ENCODE measurements at places on chromosomes 1 and 21.

- DNase-seq: peak; percentile 36
Measured at GRCh38 chr1:149879556-149879955, 19.8 kb upstream of the BOLA1 start.

GRCh38 chr1:39940980-39941871 lies 13.7 kb upstream of the MFSD2A start:
- no peak for DNase-seq

DNA sequence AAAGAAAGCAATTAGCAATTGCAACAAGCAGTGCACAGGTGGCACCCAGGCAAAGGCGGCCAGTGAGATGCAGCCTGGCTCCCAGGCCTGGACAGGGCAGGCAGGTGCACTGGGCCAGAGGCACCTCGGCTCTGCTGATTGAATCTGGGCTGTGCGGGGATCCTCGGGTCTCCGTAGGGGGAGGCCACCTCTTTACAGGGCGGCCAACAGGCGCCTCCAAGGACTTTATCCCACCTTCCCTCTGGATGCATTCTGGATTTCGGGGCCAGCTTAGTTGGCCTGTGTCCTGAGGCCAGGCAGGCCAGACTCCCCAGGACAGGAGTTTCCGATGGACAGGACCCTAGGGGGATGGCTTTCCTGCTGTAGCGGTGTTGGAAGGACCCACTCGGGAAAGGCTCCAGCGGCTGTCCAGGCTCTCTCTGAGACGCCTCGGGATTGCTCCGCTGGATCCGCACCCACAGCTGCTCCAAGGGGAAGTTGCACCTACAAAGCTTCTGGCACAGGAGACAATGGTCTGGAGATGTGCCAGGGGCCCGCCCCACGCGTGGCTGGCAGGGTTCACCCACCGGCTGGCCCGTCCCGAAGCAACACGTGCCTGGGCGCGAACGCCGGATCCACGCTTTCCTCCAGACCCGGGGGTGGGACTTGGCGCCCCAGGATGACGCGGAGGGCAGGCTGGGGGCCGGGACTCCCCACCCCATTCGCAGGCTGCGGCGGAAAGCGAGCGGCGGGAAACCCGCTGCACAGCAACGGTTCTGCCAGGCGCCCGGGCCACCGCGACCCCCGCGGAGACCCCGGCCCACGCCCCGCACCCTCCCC lies 810 bp downstream of the SLC19A1 start:
- DNase-seq: peak; percentile 79

DNA sequence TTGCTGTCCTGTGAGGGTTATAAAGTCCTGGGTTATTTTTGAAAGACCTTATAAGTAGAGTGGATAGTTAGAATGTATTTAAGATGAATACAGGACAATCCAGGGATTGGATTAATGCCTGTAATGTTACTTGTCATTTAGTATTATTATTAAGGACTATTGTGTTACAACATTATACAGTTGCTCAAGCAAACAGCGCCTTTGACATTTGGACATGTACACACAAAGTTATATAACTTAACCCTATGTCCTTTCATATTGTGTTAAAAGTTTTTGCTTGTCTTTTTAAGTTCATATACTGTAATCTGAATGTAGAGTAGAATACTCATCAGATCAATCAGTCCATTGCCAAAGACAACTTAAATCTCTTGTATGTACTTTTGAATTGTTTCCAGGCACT lies 2.0 kb downstream of the PRKAA2 start:
- no peak for DNase-seq

DNA sequence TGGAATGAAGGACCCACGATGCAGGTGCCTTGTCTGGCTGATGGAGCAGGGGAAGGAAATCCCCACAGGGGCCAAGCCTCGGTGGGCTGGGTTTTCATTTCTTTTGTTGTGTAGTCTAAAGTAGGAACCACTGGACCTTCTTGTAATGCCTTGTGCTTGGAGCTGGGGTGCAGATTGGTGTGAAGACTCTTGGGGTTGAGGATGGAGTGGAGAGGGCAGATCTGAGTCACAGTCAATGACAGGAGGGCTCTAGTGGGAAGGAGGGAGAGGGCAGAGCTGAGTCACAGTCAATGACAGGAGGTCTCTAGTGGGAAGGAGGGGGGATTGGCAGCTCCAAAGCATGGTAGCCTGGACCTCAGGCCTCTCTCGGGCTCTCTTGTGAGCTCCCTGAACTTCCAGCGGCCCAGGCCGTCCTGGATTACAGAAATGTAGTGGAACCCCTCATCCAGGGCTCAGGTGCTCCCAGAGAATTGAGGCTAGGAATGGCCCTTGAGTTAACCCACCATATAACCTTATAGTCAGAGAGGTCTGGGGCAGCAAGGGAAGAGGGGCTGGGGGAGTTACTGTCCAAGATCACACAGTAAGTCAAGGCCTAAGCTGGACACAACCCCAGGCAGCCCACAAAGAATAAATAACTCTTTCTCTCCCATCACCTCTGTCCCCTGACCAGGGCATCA lies 313.8 kb downstream of the MATN1 start:
- no peak for DNase-seq

- DNase-seq: no peak
Measured at GRCh38 chr1:213201380-213202155, 150.5 kb downstream of the RPS6KC1 start.

DNA sequence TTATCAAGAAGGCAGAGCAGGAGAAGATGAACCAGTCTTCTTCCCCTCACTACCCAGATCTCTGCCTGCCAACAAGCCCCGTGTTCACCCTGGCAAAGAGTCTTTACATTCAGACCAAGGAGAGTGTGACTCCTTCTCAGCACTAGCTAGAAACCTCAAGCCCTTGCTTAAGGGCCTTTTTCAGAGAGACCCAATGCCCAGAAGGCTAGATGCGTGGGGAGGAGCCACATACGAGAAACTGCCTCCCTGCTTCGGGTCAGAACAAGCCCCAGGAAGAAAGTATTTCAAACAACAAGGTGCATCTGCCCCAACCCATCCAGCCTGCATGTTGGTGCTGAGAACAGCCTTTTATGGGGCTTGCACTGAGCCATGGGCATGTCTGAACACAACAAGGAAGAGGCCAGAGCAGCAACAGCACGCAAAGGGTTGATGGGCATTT lies 152.7 kb upstream of the CAMK1G start:
- no peak for DNase-seq

DNA sequence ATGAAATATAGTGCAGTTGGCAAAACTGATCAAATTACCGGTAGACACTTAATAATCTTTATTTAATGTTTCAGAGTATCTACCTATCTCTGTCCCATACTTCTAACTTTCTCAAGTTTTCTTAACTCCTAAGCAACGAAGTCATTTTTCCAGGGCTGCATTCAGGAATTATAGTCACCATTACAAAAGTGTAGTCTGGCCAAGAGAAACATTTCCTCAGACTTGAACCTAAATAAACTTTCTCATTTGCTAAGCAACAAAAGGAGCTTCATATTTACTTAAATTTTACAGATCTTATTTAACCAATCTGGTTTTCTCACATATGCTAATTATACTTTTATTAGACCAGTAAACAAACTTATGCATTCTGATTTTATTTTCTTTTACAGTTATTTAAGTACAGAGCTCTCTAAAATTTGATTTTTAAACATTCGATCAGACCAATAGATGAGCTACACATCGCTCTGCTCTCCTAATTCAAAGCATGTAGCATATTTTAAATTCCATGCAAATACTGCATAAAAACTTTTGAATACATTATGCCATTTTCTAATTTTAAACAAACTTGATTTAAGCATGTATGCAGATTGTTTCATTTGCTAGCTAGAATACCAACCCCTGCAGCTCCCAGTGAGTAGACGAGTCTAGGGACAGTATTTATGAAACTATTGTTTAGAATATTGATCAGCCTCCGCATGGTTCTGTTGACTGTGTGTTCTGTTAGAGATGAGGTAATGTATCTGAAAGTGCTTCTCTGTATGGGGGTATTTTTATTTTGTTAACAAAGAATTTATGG lies 201.4 kb downstream of the CHRM3 start:
- DNase-seq: no peak

GRCh38 chr21:32538147-32538792 lies 47.1 kb downstream of the TCP10L start:
- DNase-seq: peak; percentile 16

GRCh38 chr1:235063068-235063765 lies 65.4 kb downstream of the TOMM20 start:
- no peak for DNase-seq

DNA sequence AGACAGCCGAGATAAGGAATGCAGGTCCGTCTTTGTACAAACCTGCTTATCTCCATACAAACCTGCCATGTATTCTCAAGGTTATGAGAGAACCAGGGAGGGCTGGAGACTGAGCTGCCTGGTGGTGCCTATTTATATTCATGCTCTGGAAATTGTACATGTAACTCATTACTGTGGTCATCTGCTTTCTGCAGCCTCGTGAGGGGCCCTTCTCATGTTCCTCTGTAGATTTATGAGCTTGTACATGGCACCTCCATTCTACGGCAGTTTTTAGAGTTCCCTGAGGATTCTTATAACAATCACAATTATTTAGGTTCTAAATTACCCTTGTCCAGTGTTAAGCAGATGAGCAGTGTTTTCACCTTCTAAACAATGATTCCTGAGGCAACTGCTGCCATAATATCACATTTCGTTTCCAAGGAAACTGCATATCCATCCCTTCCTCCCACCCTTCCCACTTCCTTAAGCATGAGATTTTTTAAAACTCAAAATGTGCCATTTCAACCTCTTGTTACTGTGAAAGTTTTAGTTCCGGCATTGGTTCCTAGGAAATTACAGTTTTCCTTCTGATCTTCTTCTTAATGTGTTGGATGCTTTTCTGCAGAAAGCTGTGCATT lies 112.1 kb downstream of the ST6GALNAC3 start:
- no peak for DNase-seq

- no peak for DNase-seq
Measured at GRCh38 chr1:74357756-74358155, 122.6 kb downstream of the TNNI3K start.

DNA sequence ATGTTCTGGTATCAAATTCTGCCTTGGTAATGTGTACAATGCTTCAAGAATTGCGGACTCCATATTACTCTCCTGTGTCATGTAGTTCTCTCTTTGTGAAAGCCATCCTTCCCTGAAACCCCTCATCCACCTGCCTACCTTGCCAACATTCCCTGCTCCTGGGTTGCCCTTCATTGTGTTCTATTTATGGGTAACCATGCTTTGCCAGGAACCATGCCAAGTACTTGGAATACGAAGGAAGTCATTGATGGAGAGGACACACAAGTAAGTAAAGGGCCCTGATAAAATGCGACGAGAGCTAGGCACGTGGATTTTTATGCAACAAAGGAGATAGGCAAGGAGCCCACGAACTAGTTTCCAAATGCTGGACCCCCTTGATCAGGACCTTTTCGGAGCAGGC lies 300.8 kb downstream of the DISC1 start:
- DNase-seq: no peak

DNA sequence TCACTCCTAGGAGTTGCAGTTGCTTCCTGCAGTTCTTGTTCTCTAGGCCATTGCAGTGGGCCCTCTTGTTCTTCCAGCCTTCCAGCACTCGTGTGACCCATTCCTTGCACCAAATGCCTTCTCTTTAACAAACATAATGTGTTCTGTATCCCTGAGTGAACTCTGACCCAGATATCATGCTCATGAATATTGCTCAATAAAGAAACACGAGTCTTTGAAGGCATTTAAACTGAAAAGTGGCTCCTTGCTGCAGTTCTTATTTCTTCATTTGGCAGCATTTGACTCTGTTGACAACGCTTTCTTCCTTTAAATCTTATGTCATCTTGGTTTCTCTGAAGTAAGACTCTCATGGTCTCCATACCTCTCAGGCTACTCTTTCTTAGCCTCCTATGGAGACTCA lies 100.7 kb upstream of the PDE4B start:
- no peak for DNase-seq

GRCh38 chr1:237181743-237182317 lies 139.8 kb downstream of the RYR2 start:
- no peak for DNase-seq

DNA sequence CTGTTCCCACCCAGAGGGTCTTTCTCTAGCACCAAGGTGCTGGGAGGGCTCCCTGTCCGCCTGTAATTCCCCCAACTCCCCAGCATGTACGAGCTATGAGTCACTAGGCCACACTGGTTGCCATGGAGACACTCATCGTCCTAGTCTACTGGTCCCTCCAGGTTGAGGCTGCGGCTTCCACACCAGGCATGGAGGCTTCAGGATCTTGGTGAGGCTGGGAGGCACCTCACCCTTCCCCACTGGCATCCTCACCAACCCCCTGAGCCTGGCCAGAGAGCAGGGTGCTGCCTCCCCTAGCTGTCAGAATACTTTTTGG lies 75.6 kb upstream of the KAZN start:
- no peak for DNase-seq

DNA sequence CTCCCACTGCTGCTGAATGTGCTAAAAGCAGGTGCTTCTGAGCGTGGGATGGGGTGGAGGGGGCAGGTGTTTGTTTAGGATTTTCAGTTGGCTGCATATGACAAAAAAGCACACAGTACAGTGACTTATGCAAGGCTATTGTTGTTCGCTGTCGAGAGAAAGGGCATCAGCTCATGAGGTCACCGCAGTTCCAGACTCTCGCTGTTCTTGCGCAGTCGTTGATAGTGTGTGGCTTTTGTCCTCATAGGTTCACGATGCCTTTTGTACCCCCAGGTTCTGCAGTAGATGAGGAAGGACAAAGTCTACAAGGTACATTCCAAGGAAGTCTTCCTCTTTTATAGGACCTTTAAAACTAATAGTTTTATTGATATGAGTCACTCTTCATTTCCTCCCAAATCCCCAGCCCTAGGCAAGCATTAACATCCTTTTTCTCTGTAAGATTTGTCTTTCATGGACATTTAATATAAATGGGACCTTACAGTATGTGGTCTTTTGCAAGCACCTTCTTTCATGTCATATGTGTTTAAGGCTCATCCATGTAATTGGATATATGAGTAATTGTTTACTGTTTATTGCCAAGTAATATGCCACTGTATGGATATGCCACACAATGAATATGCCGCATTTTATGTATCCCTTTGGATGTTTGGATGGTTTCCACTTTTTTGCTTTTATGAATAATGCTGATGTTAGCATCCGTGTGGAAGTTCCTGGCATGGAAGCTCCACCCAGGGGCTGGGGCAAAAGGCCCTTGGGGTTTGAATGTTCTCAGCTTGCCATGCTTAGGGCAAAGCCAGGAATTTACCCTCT lies 14.5 kb upstream of the NLRP3 start:
- DNase-seq: no peak

- peak; percentile 70 for DNase-seq
Measured at GRCh38 chr1:153509729-153510354, 25.9 kb downstream of the S100A6 start.

DNA sequence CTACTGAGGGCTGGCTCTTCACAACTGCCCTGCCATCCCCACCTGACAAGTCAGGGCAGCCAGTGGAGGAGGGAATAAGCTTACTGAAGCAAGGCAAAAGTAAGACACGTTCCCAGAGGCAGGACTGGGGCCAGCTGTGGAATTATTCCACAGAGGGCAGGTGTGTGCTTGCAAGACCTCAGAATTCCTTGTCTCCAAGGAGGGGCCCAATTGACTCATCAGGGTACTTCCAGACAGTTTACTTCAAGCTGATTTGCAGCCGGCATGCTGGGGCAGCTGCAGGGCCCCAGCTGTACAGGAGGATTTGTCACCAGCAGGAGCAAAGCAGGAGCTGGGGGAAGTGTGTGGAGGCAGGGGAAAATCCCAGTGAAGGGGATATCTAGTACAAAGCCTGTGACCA lies 167.5 kb upstream of the CAMK1G start:
- DNase-seq: no peak

All from CD4-positive, alpha-beta T cell treated with Interleukin-12 subunit alpha and Interleukin-12 subunit beta, for 1 hour (primary cell).